ENCODE measurements at places on chromosomes 1 and 21.

- DNase-seq = no peak
Measured at GRCh38 chr1:45836451-45836850, 33.0 kb downstream of the MAST2 start.

- DNase-seq = no peak
Measured at GRCh38 chr1:109535971-109536491, 3.6 kb upstream of the GPR61 start.

- no peak for DNase-seq
Measured at GRCh38 chr1:1169429-1170214, 4.1 kb upstream of the TTLL10 start.

DNA sequence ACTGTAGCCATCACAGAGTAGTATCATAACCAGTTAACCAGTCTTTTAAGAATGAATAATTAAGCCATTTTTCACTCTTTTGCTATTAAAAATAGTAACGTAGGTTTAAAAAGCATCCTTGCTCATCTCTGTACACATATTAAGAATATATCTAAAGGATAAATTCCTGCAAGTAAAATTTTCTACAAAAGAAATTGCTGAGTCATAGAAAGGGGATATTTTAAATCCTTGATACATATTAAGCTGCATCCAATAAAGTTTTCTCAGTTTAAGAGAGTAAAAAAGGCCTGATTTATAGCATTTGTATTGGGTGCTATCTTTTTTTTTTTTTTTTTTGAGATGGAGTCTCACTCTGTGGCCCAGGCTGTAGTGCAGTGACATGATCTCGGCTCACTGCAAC, 1.9 kb upstream of the CTH start:
- no peak for DNase-seq

- no peak for DNase-seq
Measured at GRCh38 chr1:232999956-233000625, 49.7 kb downstream of the NTPCR start.

- DNase-seq = no peak
Measured at GRCh38 chr1:231727171-231727570, 100.6 kb downstream of the DISC1 start.

GRCh38 chr1:116246174-116246573, 126.9 kb upstream of the ATP1A1 start:
- DNase-seq = no peak

DNA sequence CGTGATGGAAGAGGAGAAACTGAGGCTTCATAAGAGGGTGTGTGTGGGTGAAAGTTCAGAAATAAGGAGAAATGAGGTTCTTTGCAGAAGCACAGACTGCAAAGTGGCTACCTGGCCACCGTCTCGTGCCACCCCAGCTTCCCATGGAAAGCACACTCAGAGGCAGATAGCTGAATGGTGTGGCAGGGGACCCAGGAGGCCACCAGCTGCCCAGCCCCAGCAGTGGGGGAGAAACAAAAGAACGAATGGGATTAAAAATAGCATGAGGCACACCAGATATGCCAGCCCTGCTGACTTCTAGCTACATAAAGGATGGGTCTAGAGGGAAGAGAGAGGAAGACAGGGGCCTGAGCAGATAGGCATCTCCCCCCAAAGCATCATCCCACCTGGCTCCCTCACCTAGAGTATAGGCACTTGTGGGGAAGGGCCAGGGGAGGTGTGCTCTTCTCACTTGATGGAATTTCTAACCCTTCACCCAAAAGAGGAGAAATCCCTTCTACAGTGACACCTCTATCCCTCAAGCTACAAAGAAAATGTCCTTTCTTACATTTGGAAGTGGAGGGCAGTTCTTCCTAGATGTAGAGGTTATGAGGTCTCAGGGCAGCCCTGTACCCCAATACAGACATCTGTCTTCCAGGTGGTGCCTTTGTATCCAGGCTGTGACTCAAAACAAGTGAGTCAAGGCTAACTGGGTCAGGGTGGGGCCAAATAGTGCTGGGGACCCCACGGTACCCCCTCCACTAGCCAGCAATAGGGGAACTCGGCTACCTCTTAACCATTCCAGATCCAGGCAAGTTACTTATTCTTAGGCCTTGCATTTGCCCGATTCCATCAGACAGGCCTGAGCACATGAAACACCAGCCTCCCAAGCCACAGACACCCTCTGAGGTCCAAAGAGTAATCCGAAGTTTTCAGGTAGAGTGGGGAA, 3.5 kb downstream of the HDGF start:
- DNase-seq = no peak

GRCh38 chr21:45769896-45770295, 126.4 kb downstream of the PCBP3 start:
- DNase-seq = no peak

- no peak for DNase-seq
Measured at GRCh38 chr1:58190267-58190988, 356.1 kb downstream of the OMA1 start.

DNA sequence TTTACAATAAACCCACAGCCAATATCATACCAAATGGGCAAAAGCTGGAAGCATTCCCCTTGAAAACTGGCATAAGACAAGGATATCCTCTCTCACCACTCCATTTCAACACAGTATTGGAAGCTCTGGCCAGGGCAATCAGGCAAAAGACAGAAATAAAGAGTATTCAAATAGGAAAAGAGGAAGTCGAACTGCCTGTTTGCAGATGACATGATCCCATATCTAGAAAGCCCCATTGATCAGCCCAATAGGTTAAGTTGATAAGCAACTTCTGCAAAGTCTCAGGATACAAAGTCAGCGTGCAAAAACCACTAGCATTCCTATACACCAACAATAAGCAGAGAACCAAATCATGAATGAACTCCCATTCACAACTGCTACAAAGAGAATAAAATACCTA, 235.5 kb downstream of the DPYD start:
- no peak for DNase-seq

- DNase-seq = no peak
Measured at GRCh38 chr1:160420881-160421842, 20.8 kb downstream of the VANGL2 start.

DNA sequence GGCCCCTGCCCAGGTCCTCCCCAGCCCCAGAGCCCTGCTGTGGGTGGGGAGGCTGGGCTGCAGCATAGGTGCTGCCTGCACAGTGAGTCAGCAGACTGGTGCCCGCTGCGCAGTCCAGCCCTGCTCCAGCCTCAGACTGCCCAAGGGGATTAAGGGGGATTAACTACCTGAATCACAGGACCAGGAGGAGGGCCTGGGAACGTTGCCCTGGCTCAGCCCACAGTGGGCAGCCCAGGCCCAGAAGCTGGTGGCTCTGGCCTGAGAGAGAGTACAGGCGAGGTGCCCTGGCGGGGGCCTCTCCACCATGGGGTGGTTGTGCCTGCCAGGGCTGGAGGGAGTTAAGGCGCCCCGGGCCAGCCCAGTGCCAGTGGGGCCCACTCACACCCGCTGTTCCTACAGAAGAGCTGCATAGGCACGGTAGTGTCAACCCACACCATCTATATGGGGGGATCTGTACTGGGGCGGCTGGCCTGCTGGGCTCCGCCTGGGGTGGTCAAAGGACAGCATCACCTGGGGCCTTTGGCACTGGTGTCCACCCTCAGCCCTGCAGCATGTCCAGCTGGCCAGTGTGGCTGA, 2.3 kb downstream of the OBSCN start:
- no peak for DNase-seq

- no peak for DNase-seq
Measured at GRCh38 chr1:44033041-44033575, 1.8 kb upstream of the SLC6A9 start.

DNA sequence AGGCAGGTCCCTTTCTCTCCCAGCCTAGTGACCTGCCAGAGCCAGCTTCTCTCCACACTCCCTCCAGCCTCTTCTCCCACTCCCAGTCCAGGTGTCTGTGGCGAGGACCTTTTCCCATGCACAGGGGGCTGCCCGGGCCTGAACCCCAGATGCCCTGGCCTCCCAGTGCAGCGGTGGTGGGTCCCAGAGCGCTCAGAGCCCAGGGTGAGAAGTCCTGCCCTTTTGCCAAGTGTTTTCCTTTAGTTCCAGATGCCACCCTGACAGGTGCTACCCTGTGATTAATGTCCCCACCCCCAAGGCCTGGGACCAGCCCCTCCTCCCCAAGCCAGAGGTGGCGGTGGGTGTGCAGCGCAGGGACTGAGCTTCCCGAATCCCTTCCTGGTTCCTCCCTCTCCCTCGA, 90.4 kb downstream of the PAX7 start:
- DNase-seq = no peak

- DNase-seq = no peak
Measured at GRCh38 chr1:114342376-114342775, 168.6 kb downstream of the TRIM33 start.

- DNase-seq = no peak
Measured at GRCh38 chr21:23950344-23950743, 1656.9 kb downstream of the MRPL39 start.

DNA sequence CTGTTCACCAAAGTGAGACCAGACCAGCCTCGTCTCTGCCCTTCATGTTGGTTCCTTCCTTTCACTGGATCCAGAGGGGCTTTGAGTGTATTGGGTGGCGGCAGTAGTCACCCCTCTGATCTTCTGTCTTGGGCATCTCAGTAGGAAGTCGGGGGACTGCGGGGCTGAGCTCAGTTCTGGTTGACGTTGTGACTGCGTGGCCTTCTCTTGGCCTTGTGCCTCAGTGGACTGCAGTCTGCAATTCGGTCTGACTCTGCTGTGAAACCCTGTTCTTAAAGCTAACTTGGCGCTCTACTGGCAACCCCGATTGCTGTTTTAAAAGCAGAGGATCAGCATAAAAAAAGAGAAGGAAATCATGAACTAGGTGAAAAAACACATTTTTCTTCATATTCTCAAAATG, 56.7 kb downstream of the SLC37A1 start:
- no peak for DNase-seq

Data from HFFc6 (cell line).